ENCODE measurements at places on chromosomes 6 and 20. TPM values are rescaled to one million over a fixed set of nuclear protein-coding genes. Genes with fewer than 3 reads are reported as not detected.

Gene CCN6
- total RNA-seq: 2.9 TPM

Gene EDEM2
- 15.3 TPM for total RNA-seq

Gene ALDH8A1
- 0.88 TPM for total RNA-seq

Gene PNPLA1
- total RNA-seq: 28.8 TPM

Gene VGLL2
- not detected for total RNA-seq

Gene OPRL1
- 0.34 TPM for total RNA-seq

Gene HSPA1L
- 2.2 TPM for total RNA-seq

- DNase-seq: no peak
Measured at GRCh38 chr6:122853259-122853995, 64.4 kb downstream of the SMPDL3A start.

GRCh38 chr6:107731422-107732319, 92.4 kb downstream of the SCML4 start:
- DNase-seq: peak; percentile 70

DNA sequence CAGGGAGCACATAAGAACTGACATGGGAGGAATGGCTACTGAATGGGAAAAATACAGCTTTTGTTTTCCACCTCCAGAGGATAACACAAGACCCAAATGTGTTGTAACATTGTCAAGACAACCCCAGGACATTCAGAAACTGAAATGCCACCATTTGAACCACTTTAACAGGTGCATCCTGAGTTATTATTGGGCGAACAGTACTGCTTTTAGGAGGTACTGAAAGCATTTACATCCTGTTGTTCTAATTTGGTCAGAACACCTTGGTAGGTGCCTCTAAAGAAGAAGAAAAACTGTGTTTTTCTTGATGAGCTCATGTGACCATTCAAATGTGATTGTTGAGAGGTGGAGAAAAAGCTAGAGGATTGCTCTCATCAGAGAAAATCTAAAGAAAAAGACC, 6.4 kb upstream of the TXNDC5 start:
- DNase-seq: no peak

DNA sequence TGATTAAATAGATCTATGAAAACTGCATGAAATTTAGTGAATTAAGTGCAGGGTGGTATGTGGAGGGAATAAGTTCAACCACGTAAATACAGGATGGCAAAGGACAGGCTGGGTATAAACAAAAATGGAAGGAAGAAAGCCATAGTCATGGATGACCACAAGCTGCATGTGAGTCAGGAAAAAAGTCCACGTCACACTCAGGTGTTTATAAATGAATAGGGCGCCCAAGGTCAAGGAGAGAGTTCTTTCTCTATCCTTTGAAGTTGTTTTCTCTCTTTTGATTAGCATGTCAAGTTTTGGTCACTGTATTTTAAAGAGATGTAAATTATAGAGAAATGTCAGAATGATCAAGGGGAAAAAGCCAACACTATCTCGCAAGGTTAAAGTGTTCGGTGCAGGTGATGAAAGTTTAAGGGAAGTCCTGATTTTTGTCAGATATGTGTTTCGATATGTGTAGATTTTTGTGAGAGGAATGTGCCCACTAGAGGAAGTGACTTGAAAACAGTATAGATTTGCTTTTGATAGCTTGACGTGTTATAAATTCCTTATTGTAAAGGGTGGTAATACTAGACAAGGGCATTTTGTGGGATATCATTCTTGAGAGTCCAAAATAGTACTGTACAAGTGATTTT, 58.7 kb downstream of the MAP3K4 start:
- DNase-seq: no peak

GRCh38 chr6:143160015-143160414, 99.3 kb downstream of the AIG1 start:
- DNase-seq: no peak

DNA sequence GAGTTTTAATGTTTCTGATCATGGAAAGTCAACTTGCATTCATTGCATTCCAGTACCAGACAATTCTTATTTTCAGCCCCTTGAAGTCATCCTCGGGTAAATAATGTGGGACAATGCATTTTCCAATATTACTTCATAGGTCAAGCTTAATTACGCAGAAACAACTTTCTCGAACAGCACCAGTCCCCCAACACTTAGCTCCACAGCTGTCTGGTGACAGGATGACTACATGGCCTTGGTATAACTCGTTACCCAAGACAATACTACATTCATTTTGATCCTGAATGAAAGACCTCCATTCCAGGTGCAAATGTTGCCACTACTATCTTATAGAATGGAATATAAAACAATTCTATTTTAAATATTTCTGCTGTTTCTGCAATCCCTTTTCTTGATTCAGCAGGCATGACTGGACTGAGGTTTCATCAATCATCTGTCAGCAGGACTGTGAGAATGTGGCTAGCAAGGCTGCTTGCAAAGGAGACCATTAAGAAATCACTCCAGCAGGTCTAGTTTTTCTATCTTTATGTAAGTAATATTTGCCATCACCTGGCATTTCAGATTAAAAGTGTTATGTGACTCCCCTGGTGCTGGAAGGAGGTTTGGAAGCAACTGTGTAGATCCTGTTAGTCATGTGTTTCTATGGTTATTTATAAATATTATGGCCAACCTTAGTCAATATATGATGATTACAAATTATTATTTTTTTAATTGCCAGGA, 147.9 kb downstream of the HAO1 start:
- no peak for DNase-seq

DNA sequence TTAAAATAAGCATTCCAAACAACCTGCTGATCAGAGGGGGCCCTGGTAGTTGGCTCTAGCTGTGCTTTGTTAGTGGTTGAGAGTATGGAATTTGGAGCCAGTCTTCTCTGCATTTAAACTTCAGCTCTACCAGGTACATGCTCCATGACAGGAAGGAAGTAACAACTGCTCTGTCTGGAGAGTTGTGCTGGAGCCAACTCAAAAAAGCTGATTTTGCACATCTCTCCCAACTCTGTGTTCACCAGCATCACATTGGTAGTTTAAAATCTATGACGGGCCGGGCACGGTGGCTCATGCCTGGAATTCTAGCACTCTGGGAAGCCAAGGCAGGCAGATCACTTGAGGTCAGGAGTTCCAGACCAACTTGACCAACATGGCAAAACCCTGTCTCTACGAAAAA, 68.8 kb upstream of the BMP2 start:
- DNase-seq: no peak

GRCh38 chr6:13700232-13700631, 11.4 kb downstream of the RANBP9 start:
- no peak for DNase-seq

- no peak for DNase-seq
Measured at GRCh38 chr6:37175332-37176267, 5.6 kb downstream of the PIM1 start.

DNA sequence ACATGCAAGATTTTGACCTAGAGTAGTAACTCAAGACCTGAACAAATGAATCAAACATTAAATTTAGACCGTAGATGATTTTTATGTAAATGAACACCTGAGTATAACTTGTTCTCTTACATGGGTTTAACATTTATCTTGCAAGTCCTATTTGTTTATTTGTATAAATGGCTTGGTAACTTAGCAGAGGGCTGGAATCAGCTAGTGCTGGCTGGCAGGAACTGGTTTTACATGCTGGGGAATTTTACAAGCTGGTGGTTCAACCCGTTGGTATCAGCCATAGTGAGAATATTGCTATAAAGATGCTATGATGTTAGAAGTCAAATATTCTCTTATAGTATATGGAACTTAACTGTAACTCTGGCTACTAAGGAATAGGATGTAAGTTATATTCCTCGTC, 8.9 kb downstream of the SLC22A2 start:
- DNase-seq: no peak

GRCh38 chr20:48959899-48960550, 38.5 kb downstream of the ARFGEF2 start:
- no peak for DNase-seq

DNA sequence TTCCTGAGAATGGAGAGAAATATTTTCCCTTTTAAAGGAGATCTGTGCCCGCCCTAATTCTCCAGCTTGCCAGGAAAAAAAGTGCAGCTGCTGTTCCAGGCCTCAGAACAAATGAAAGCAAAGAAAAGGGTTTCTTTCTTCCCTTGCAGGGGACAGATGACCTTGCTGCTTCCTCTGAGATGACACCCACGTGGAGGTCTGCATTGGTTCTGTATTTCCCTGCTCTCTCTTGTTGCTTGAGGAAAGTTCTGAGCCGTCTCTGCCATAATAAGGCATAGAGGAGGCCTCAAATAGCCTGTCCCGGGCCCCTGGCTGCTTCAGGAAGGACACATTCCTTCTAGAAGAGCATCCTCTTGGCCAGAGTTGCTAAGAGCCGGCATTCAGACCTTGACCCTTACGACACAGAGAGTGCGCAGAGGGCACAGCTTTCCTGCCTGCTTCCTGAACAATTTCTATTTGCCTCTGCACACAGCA, 501.8 kb upstream of the SULF2 start:
- DNase-seq: no peak

Data from lower leg skin (tissue), 4 donors.